ENCODE measurements at places on chromosomes 1 and 21.

DNA sequence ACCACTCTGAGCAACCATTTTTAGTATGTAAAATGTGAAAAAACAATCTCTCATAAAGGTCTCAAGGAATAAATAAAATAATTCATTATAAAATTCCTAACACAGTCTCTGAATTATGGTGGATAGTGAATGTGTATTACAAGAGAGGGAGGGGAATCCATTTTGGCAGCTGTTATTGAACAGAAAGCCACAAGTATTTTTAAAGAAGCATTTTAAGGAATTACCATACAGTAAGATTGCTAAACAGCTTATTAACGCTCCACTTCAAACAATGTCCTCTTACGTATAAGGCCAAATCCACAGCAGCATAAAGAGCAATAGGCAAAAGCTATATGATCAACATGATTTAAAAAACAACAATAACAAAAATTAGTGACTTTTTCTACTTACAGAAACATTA lies 18.4 kb downstream of the PIGK start:
- no peak for DNase-seq

DNA sequence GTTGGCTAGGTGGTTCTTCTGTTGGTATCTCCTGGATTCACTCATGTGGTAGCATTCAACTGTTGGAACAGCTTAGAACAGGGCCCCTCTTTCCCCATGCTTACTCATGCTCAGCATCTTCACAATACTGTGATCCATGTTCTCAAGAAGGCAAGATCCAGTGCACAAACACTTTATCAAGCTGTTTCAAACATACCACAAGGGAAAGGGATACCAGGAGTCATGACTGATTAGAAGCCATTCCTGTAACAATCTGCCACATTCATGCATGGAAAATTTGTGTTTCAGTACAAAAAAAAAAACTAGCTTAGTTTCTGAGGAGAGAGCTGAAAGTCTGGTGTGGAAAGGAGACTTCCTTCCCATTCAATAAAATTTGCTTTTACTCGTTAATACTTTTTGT lies 169.8 kb upstream of the CACYBP start:
- no peak for DNase-seq

GRCh38 chr1:246647113-246647512 lies 77.1 kb upstream of the SCCPDH start:
- DNase-seq: peak; percentile 68

- DNase-seq: no peak
Measured at GRCh38 chr1:183306317-183307042, 111.7 kb downstream of the NMNAT2 start.

DNA sequence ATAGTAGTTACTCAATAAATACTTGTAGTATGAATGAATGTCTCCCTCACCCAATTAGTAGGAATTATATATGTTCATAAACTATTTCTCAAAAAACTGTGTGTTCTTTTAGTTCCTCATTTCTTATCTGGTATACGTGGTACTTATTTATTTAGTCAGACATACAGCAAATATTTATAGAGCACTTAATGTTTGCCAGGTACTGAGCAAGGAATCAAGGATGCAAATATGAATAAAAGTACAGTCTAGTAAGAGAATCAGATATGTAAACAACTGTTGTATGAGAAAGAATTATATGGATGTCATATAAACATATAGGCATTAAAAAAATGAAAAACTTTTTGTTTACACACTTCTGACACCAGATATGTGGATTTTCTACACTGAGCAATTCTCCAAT lies 58.5 kb downstream of the ATF6 start:
- DNase-seq: no peak

GRCh38 chr1:14666962-14667650 lies 68.6 kb downstream of the KAZN start:
- peak; percentile 53 for DNase-seq

DNA sequence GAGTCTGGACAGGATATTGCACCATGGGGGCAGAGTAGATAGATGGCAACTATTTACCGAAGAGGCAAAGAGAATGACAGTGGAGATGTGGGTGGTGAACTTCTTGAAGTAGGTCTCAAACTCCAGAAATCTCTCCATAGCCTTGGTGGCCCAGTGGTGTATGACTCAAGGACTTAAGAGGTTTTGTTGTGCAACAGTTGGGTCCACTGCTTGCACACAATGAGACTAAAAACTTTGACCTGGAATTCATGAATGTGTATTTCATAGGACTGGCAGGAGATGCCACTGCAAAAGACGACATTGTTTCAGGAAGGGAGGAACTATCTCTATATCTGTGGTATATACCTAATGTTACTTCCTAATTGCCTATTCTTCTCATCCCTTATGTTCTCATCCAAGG lies 75.9 kb downstream of the ZSCAN20 start:
- no peak for DNase-seq

DNA sequence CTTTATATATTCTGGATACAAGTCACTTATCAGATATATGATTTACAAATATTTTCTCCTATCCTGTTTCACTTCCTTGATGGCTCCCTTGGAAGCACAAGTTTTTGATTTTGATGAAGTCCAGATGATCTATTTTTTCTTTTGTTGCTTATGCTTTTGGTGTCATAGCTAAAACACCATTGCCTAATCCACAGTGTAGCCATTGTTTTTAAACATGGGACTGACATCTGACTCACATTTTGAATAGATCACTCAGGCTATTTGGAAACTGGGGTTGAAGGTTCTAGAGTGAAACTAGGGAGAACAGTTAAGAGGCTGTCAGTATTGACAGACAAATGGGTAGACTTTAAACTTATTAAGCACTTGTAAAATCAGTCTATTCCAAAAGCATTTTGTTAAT lies 16.6 kb downstream of the AK4 start:
- no peak for DNase-seq

- no peak for DNase-seq
Measured at GRCh38 chr1:212500983-212501382, 68.3 kb downstream of the NENF start.

- no peak for DNase-seq
Measured at GRCh38 chr1:9068981-9069325, 482 bp downstream of the SLC2A5 start.

GRCh38 chr1:115718011-115718754 lies 50.3 kb downstream of the CASQ2 start:
- DNase-seq: no peak

DNA sequence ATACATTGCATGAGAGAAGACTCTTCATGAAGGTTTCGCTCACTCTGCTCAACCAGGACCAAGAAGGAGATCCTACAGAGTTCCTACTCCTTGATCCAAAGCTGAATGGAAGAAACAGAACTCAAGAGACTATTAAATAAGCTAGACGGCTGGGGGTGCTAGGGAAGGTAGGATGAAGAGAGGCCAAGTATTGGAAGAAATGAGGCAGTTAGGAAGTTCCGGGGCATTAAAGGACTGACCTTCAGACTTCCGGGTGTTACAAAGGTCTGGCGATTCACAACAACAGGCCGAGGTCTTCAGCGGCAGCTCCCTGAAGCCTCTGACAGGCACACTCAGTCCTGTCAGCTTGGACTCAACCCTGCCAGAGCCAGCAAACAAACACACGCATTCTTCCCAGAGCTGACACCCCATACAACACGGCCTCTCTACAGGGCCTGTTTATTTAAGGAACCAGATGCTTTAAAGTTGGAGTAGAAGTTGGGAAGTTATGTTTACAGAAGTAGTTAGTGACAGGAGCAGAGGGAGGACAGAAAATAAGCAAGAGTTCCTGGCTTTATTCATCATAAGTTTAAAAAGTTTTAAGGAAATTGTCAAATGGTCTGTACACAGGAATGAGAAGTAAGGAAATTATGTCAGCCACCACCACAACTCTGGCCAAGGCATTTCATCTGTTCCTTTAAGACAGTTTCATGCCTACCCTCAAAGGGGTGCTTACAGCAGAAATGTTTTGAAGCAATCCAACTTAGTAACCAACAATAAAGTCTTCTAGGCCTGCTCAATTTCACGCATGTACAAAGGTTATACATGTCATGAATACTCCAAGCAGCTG lies 4.7 kb downstream of the SORT1 start:
- DNase-seq: peak; percentile 33

- peak; percentile 79 for DNase-seq
Measured at GRCh38 chr1:55931081-55931940, 648.1 kb downstream of the PLPP3 start.

DNA sequence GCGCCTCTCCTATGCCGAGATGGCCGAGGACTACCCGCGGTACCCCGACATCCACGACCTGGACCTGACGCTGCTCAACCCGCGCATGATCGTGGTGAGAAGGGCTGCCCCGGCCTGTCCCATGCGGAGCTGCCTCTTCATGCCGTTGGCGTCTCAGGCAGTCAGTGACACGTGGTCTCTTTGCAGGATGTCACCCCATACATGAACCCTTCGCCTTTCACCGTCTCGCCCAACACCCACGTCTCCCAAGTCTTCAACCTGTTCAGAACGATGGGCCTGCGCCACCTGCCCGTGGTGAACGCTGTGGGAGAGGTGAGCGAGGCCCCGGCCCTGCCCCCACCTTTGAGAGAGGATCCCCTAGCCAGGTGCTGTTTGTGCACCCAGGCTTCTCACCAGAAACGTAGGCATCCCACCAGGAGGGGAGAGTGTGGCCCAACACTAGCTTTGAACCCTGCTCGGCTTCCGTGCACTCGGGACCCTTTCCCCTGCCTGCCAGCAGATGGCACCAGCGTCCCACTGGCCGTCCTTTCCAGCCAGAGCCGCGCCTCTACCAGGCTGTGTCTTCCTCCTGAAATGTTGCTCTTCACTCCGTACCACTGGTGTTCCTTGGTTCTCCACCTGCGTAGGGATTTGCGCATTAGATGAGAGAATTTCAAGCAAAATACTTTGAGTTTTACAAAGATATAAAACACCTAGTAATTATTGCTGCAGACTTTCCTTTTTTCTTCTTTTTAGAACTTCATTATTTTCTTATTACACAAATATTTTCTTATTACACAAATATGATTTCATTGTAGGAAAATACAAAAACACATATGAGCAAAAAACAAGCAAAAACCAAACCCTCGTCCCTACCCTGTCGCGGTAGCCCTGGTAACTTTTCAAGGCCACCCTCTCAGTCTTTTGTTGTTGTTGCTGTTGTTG lies 9.0 kb downstream of the NPPA start:
- DNase-seq: peak; percentile 79

GRCh38 chr1:84704872-84705417 lies 14.7 kb upstream of the SSX2IP start:
- DNase-seq: no peak

DNA sequence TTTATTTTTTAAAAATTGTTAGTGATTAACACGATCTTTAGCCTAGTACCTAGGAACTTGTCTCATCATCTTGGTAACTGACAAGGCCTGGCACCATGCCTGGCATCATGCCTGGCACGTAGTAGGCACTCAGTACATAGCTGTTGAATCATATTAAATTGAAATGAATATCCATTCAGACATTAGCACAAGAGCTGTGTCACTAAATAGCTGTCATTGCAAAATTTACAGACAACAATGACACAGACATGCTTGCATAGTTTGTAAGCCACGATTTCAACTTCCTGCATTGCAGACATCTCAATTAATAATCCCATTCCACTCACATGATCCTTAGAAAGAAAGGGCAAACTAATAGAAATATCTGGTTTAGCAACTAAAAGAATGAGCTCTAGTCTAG lies 15.4 kb upstream of the PHACTR4 start:
- DNase-seq: peak; percentile 31

GRCh38 chr1:21875621-21876063 lies 61.5 kb downstream of the HSPG2 start:
- no peak for DNase-seq

- DNase-seq: no peak
Measured at GRCh38 chr1:210445931-210446330, 117.2 kb downstream of the HHAT start.

DNA sequence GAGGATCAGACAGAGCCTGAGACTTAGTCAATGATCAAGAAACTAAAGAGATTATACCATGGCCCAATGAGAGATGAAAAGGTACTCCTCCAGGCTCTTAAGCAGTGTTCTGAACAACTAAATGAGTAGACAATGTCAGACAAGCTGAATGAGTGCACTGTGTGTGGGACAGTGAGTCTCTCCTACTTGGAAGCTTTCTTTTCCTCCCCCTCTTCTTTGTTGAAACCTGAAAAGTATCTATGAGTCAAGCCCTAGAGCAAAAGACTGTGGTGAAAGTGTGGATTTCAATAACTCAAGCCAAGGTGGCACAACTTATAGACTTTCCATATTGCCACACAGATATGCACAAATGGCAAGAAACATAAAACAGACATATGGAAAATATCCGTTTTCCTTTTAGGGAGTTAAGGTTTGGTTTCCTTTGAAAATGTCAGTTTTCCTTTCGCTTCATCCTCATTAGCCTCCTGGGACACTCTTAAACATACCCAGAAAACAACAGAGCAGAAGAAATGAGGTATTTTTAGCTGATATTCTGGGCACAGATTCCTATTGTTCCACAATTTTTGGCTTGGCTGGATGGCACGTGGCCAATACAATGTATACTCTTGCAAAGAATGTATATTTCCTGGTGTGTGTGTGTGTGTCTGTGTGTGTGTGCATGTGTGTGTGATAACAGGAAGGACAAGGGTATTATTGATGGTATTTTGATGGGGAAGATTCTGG lies 96.6 kb downstream of the LMX1A start:
- no peak for DNase-seq

- DNase-seq: no peak
Measured at GRCh38 chr1:48681476-48682305, 95.0 kb downstream of the BEND5 start.

- no peak for DNase-seq
Measured at GRCh38 chr1:37403166-37403565, 71.2 kb upstream of the ZC3H12A start.

GRCh38 chr1:58430421-58431275 lies 115.9 kb downstream of the OMA1 start:
- peak; percentile 47 for DNase-seq

DNA sequence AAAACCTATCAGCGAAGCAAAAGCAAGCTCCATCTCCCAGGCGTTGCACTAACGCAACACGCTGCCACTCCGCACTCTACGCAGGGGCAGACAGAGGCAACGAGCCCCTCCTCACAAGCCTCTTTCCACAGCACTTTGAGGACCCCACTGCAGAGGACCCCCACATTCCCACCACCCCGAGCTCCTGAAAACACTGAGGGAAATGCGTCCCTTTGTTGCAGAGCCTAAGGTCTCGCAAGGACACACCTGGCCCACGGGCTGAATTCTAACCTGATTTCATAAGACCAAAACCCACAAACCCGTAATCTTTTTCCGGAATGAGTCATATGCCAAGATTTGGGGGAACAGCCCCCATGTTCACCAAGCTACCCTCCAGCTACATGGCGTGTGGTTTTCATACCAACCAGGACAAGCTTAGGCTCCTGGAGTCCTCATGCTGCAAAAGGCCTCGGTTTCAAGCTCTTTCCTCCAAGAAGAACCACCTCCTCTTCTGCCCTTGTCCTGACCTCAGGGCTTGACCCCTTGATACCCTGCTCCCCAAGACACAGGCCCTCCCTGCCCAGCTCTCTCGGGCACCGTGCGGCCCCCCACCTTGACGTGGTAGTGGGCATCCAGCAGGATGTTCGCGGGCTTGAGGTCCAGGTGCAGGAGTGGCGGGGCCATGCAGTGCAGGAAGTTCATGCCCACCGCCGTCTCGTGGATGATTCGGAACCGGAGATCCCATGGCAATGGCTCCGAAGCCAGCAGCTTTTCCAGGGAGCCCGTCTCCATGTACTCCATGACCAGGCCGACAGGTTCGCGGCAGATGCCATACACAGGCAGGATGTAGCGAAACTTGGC lies 10.7 kb downstream of the RIPK4 start:
- no peak for DNase-seq

- DNase-seq: no peak
Measured at GRCh38 chr1:31785020-31785946, 21.1 kb upstream of the ADGRB2 start.
